ENCODE measurements at places on chromosomes 4 and X.

DNA sequence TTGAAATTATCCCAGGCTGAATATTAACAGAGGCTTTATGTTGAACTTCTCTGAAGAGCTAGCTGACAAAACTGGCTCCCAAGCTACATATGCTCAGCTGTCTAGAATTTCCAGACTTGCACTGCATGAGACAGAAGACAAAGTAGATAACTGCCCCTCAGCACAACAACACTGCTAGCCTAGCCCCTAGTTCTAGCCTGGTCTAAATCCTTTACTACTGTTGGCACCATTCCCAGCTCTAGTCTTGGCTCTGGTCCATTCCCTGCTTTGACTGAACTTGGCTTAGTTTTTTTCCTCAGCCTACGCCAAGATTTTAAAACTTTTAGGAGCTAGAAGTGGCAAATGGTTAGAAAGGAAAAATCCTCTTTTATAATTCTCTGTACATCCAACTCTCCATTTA is 7.6 kb upstream of the OPHN1 start:
- no peak for DNase-seq

DNA sequence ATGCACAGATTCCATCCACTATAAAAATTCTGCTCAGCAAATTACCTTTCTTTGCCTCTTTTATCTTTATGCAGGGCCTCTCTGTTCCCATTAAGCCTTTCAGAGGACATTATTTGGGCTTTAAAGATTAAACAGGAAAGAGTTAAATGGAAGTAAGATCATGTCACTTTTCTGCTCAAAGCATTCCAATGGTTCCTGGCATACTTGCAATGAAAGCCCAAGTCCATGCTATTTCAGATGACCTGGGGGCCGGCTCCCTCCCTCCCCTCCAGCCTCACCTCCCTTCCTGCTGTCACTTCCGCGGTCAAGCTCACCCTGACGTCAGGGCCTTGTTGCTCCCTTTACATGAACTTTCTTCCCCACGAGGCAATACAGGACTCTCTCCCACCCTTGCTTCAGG is 125.5 kb downstream of the C4orf51 start:
- DNase-seq = no peak

DNA sequence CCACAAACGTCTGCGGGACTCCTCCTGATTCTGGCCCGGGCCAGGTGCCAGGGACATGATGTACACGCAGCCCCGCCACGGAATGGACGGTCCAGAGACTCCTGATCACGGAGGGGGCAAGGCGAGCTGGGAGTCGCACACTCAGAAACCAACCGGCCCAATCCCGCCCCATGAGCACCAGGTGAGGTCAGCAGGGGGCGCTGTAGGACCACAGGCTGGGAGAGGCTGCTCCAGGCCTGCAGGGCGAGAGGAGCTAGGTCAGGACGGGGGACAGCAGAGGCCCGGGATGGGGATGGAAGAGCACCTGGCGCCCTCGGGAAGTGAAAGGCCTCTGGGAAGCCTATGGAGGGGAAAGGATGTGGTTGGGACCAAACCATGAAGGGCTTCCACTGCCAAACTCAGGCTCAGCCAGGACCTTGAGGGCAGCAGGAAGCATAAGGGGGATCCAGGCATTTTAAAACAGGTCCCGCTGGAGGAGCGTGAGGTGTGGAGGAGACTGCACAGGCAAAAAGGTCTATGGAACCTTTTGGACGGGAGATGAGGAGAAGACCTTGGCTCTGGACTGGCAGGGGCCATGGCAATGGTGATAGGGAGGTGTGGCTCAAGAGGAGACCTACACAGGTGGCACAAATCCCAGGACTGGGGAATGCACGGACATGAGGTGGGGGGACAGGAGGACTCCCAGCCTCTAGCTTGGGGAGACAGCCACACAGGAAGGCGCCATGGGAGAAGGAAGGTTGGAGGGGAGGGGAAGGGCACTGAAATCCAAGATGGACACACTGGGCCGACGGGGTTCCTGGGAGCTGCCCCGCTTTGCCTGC is 79.2 kb downstream of the MTMR1 start:
- DNase-seq = peak; percentile 84

GRCh38 chr4:37770016-37770415 is 56.5 kb upstream of the PGM2 start:
- no peak for DNase-seq

GRCh38 chr4:94957030-94957429 is 199.3 kb downstream of the BMPR1B start:
- no peak for DNase-seq

DNA sequence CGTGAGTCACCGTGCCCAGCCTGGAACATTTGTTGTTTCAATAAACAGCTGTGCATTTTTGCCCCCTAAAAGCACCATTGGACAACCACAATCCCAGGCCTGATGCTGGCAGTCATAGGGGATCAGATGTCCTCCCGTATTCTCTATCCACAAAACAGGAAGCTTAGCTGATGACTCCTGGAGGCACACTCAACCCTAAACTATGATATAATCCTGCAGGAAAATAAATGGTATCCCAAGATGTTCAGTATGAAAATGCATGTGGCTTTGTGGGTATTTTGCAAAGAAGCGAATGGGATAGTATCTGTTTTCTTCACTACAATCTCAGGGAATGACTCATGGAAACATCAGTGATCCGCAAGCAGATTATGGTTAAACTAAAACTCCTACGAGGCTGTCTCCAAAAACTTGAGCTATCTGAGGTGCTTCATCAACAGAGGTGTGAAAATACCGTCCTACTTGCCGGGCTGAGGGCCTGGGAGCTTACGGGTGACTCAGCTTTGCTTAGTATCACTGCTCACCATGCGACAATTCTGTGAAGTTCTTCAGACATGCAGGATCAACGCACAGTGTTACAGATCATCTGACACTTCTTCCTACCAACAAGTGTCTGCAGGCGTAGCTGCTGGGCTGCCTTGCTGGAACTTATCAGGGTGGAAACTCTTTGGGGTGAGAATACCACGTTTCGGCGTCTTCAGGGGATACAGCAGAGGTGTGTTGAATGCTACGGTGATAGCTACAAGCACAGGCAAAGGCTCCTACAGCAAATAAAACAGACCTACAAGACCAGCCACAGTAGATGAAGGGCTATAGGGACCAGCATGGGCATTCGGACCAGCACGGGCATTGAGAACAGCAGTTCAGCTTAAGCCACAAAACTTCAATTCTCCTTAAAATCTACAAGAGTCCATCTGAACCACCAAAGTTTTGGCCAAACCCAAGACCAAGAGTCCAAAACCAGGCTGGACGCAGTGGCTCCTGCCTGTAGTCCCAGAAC is 148.5 kb downstream of the DHRSX start:
- no peak for DNase-seq
